ENCODE measurements at places on chromosomes 3 and 15.

- DNase-seq = no peak
Measured at GRCh38 chr3:85427467-85427866, 468.7 kb downstream of the CADM2 start.

GRCh38 chr3:194133661-194134230 lies 2.2 kb upstream of the HES1 start:
- no peak for DNase-seq

GRCh38 chr3:107236655-107237337 lies 140.4 kb upstream of the CCDC54 start:
- no peak for DNase-seq

- no peak for DNase-seq
Measured at GRCh38 chr15:52113235-52113634, 660 bp upstream of the BCL2L10 start.

DNA sequence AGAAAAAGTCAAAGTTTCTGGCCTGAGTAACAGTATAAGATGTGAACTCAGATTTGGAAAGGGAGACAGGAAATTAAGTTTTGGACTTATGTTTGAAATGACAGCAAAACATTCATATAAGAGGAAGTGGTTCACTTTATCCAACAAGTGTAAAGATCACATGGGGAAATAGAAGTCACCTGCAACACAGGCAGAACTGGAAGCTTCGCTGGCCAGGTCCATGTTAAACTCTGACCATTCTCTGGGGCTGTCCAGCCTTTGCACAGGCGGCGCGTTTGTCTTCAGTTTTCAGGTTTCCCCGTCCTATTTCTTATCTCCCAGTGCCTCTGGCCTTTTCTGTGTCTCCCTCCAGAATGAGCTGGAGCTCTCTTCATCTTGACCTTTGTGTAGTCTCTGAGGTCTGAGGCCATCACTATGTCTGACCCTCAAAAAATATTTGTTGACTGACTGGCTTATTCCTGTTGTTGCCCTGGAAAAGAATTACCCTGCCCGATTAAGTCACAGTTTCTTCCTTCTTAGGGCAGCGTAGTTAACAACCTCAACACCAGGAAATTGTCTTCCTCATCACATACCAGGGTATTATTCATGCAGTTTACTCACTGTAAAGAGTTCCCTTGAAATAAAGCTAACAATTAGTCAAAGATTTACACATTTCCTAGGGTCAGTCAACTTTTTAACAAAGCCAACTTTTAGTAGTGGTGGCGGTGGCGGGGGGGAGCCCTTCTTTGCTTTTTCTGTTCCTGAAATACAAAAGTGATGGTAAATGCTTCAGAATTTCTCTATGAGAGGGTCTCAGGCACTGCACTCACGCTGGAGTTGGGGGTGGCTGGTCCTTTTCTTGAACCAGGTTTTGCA lies 959 bp upstream of the RASA2 start:
- peak; percentile 16 for DNase-seq

GRCh38 chr3:151769175-151769574 lies 35.4 kb downstream of the AADACL2 start:
- DNase-seq = no peak

DNA sequence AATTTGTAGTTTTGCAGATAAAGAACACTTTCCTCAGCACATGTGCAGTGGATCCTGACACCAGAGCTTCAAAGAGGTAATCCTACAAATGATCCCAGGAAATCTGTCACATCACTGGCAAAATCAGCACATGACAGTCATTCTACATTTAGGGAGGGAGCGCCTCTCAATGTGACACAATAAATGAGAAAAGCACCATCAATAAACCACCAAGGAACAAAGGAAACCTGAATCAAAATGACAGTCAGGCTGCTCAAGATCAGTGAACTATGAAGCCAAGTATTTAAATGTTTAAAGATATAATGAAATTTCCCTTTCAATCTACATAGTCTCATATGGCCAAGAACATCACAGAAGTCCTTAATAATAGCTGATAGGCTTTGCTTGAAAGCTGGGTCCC lies 119.5 kb downstream of the LRRN1 start:
- DNase-seq = no peak

DNA sequence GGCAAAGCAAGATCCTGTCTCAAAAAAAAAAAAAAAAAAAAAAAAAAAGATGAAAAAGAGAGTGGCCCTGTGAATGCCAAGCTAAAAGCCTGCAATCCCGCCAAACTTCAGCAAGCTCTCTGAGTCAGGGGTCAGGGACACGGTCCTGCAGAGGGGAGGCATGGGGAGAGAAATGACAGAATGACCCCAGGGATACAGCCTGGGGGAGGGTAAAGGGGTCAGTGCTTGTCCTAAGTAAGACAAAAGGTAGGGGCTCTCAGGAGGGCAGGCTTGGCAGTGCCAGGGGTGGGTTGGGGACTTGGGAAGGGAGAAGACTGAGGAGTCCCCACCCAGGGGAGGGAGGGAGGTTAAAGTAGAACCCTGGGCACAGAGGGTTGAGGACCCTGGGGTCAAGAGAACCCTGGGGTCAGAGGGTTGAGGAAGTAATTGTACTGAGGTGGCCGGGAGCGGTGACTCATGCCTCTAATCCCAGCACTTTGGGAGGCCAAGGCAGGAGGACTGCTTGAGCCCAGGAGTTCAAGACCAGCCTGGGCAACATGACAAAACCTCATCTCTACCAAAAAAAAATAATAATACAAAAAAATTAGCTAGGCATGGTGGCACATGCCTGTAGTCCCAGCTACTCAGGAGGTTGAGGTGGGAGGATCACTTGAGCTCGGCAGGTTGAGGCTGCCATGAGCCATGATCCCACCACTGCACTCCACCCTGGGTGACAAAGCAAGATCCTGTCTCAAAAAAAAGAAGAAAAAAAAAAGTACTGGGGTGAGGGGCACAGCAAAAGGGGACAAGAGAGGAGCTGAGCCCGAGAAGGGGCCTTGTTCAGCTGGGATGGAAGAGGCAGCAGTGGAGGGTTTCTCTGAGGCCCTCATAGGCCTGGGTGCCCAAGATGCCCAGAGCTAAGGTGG lies 5.2 kb upstream of the SEMA3B start:
- DNase-seq = no peak

DNA sequence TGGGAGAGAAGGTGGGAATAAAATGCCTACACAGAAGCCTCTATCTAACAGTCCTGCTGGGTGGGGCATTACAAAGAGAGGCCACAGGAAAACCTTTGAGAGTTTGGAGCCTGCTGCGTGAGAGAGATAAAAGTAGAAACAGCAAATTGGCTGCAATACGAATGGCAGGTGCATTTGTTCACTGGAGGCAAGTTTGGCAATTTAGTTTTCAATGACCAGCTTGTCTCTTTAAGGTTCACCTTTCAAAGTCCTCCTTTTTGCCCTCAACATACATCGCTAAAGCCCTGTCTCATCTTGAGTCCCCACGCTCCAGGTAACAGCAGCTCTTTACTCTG lies 405.7 kb downstream of the LSAMP start:
- no peak for DNase-seq

GRCh38 chr3:136336329-136337100 lies 86.4 kb downstream of the PCCB start:
- no peak for DNase-seq

GRCh38 chr15:60551781-60552161 lies 72.8 kb upstream of the ICE2 start:
- DNase-seq = no peak

DNA sequence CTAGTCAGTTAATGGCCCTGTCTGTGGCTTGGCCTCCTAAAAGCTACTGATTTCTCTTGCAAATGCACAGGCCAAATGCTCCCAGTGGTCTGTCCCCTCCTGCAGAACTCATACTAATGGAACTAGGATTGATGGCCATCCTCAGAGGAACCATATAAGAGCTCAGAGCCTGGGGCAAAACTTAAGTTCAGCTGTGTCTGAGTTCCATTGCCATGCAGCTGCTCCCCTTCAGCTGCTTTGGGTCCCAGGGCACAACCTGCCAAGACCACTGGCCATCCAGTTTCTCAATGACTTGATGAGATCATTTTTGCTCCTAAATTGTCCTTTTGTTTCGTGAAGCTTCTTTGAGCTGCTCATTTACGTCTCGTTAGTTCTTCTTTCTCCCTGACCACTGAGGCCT lies 529.5 kb upstream of the TBL1XR1 start:
- no peak for DNase-seq

- DNase-seq = no peak
Measured at GRCh38 chr3:167450195-167450594, 23.6 kb downstream of the SERPINI2 start.

DNA sequence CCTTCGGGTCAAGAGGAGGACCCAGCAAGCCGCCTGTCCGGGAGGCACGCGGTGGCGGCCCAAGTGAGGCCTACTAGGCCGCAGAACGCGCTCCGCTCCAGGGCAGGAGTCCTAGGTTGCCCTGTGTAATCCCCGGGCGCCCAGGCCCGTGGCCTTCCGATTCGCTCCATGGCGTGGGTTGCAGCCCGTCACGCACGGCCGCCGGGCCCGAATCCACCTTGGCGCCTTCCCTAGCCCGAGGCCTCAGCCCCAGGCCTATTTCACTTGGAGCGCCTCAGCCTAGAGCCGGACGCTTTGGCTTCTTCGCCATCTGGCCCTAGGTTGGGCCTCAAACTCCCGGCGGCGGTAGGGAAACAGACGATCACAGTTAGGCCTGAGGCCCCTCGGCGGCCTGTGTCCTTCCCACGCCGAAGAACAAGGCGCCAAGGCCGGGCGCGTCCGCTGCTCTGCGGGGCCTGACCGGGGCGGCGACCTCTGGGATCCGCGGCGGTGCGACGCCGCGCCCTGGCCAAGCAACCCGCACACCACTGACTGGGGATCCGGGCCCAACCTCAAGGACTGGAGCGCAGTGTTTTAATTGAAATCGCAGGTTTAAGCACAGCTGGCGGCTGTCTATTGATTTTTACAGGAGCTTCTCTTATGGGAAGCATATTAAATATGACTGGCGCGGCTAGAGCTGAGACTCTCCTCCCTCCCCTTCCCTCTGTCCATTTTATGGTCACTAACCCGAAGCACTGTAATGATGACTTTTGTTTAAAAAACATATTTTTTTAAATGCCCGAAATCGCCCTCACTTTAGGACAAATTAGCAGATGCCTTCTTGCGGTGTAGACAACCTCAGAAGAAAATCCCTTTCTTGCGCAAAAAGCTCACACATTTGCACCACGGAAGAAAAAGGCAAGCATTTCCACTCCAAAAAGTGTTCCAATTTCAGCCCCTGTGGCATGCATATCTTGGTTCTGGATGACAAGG lies 3.8 kb upstream of the FEZF2 start:
- DNase-seq = no peak

- DNase-seq = no peak
Measured at GRCh38 chr15:64856429-64857145, 14.9 kb downstream of the PLEKHO2 start.

DNA sequence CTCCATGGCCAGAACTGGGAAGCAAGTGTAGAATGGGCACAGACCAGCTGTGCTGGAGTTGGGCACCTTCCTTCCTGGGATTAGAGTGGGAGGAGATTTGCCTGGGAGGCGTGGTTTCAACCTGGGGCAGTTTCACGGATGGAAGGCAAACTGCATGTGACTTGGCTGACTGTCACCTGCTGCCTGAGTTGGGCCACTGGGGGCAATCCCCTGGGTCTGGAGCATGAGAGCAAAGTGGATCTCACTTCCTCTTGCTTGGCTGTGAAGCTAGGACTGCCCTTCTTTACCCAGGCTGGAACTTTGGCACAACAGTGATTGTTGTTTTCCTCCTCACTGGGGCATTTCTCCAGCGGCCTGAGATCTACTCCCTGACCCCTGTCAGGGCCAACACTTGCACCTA lies 1247.0 kb upstream of the EPHA6 start:
- DNase-seq = no peak

DNA sequence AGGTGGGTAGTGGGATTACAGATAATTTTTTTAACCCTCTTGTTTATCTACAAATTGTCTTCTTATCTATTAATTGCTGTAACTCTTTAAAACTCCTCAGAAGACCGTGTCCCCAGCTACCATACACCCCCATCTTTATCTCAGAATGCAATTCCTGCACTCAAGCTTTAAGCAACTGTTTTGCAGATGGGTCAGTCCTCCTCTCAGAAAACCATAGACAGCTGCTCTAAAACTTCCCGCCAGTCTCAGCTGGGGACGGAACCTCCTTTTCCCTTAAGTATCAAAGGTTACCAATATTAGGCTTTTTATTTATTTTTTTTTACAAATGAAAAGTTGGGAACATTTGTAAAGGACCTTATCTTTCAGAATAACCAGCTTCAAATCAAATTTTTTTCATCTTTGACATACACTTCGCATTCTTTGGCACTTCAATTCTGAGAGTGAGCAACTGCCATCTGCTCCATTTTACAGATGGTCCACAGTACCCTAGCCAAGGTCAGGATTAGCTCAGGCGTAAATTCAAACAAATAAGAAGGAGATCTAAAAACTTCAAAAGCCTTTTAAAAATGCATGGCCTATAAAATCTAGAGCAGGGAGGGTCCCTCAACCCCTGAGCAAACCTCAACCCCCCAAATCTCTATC lies 1.3 kb downstream of the GATM start:
- DNase-seq = no peak

GRCh38 chr3:194196876-194197275 lies 60.9 kb downstream of the HES1 start:
- DNase-seq = no peak

DNA sequence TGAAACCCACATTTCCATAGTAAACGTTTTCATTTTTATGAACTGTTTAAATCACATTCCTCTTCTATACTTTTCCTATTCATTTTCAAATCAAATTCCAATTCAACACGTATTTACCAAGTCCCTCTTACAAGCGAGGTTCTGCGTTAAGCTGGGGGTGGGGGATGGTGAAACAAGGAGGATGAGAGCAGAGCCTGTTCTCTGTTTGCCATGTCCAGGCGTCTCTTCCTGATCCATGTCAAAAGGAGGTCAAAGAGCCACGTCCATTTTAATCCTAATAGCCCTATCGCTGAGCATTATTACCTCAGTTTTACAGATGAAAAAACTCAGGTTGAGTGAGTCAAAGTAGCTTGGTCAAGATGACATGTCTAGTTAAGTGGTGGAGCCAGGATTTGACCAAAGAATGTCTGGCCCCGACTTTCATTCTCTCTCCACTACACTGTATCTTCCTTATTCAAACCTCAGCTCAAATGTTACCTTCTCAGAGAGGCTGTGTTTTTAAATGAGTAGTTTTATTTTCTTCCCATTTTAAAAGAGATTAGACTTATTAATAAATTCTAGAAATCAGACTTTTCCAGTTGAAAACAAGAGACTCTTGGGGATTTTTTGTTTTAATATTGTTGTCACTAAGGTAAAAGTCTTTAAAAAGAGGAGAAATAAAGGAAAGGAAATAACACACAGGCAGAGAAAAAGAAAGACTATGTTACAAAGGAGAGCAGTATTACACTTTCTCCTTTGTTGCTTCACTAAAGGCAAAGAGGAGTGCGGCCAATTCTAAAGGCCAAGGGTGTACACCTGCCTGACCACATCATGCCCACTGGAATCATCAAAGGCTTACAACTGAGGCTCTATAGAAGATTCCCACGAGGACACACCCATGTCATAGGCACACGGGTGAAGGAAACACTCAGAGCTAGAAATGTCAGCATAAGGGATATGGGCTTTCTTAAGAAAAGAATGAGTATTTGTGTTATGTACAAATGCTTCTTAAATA lies 42.4 kb downstream of the MYO5A start:
- DNase-seq = no peak

GRCh38 chr15:45829336-45830153 lies 194.7 kb downstream of the SQOR start:
- no peak for DNase-seq

- DNase-seq = no peak
Measured at GRCh38 chr3:128579927-128580326, 70.7 kb downstream of the RPN1 start.
